Immature natural killer cell (primary cell): ENCODE measurements at places on chromosomes 3 and 15. TPM values are rescaled to one million over a fixed set of nuclear protein-coding genes. Genes with fewer than 3 reads are reported as not detected.

DNA sequence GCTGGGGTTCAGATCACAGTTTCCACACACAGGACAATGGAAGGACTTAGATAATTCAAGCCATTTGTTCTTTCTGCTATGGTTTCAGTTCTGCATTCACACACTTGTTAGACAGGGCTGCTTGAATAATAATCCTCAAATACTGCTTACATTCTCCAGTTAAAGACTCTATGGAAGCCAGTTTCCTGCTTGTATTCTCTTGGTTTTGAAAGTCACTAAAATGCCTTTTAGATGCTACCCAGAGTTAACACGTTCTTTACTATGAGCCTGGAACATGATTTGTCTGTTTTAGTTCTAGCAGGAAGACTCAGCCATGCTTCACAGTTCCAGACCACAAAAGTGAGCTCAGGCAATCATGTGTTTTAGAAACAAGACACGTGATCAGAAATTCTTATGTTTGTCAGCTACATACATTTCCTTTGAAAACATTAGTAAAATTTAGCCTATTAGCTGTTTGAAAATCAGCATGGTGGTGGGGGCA lies 152.4 kb downstream of the LEKR1 start:
- peak; percentile 27 for DNase-seq

- no peak for DNase-seq
Observed at GRCh38 chr3:185176750-185177359, 24.0 kb upstream of the C3orf70 start.

DNA sequence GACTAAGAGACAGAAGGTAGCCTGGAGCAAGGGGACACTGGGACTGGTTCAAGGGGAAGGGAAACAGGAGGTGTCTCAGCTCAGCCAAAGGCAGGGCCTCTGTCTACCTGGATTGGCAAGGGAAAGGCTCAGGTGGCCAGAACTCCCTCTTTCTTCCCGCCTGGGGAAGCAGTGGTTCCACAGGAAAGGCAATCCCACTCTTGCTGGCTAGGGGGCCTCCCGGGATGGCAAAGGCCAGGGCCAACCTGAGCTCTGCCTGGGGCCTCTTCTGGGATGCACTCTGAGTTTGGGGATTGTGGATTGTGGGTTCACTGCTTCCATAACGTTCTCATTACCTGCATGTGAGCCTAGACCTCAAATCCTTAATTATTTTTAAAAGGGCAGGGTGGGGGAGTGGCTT lies 13.0 kb upstream of the PARP6 start:
- no peak for DNase-seq

DNA sequence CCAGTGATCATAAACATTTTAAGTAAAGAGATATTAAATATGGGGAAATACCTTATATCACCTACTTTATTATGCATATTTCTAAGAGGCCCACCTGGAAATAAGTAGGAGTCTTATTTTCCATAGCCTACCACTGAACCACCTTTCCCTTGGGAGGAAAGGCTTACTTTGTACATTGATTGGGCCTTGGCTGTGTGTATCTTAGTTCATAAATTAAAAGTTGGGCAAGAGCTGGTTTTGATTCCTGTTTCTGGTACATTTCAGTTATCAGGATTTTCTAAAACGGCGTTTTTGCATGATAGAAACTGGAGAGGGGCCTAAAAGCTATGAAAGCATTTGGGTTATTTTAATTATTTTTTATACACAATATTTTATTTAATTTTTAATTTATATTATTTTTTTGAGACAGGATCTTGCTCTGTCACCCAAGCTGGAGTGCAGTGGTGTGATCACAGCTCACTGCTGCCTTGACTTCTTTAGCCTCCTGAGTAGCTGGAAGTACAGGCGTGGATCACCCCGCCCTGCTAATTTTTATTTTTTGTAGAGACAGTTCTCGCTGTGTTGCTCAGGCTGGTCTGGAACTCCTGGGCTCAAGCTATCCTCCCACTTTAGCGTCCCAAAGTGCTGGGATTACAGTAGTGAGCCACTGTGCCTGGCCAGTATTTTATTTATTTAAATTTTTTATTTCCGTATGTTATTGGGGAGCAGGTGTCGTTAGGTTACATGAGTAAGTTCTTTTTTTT lies 2.6 kb downstream of the GMPS start:
- no peak for DNase-seq

GRCh38 chr3:119639494-119640350 lies 20.7 kb downstream of the POPDC2 start:
- DNase-seq = no peak

DNA sequence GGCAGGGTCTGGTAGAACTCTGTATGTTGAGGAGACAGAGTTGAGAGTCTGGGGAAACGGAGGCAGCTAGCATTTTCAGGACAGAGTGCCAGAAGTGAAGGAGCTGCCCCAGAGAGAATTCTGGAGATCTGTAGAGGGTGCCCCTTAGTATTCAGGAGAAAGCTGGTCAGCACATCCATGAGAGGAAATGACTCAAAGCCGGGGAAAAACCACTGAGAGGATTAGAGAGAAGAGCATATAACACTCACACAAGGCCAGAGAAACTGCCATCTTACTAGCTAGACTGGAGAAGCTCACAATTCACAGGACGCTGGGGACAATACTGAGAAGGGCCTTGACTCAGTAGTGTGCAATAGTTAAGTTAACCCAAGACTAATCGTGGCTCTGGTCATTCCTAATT lies 75.7 kb upstream of the DPPA4 start:
- DNase-seq = no peak

DNA sequence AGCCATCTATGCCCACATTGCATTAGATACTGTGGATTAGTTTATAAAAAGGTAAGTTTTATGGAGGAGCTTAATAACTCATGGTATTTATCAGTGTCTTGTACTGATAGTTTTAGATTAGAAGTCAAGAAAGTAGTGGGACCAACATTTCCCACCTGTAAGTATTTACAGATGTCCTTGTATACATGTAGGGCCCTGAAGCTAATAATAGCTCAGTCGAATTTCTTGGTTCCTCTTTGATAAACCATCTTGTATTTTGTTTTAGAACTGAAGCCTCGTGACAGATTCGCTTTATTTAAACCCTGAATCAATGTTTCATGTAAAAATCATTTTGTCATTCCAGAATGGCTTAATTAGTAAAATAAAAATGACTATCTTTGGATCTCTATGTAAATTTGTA lies 73.4 kb downstream of the CRYBG3 start:
- DNase-seq = no peak

- DNase-seq = no peak
Observed at GRCh38 chr3:94716326-94717018, 653.6 kb downstream of the NSUN3 start.

GTF2E1 gene
- polyA plus RNA-seq = 10.0 TPM
